Stimulated activated CD8-positive, alpha-beta memory T cell treated with anti-CD3 and anti-CD28 coated beads, Interleukin-7, amount 100 ng/mL, for 1 hour (primary cell): ENCODE measurements at places on chromosomes 4 and X.

GRCh38 chrX:140477987-140478386 lies 26.9 kb downstream of the SOX3 start:
- no peak for DNase-seq

DNA sequence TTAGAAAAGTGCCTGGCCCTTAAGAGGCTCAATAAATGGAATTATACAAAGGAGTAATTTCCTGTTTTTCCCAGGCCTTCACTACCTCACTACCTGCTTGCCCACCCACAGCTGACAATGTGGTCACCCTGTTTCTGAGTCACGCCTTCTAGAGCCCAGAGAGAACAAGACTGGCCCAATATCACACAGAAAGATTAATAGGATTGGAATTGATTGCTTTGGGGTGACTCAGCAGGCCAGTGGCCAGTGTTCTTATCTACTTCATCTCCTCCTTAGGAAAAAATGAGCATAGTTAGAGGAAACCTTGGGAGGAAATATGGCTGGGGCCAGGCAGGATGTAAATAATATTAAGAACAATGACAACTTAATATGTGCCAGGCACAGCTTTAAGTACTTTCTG lies 4.5 kb upstream of the FGF16 start:
- no peak for DNase-seq

- no peak for DNase-seq
Measured at GRCh38 chrX:68665502-68665901, 18.0 kb downstream of the STARD8 start.

GRCh38 chrX:47623540-47624027 lies 3.9 kb upstream of the SYN1 start:
- DNase-seq: no peak

GRCh38 chr4:39548425-39549067 lies 21.3 kb upstream of the UGDH start:
- no peak for DNase-seq

- DNase-seq: no peak
Measured at GRCh38 chr4:59637596-59637995, 1562.5 kb upstream of the ADGRL3 start.

DNA sequence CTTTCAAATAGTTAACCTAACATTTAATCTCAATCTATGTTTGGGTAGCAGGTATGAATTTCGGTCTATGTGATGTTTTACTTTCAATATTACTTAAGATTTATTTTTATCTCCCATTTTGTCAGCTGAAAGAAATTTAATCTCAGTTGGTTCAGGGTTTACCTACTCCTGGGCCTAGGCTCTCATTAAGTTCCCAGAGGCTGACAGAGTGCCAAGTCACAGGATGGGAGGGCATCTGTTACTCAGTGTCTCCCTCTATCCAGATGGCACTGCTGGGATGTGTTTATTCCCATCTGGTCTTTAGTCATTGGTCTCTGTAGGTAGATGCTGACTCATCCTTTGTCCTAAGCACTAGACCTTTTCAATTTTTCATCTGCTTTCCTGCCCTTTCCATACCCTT lies 129.4 kb upstream of the ARSJ start:
- DNase-seq: no peak

GRCh38 chr4:94475050-94475449 lies 23.3 kb downstream of the PDLIM5 start:
- DNase-seq: no peak

DNA sequence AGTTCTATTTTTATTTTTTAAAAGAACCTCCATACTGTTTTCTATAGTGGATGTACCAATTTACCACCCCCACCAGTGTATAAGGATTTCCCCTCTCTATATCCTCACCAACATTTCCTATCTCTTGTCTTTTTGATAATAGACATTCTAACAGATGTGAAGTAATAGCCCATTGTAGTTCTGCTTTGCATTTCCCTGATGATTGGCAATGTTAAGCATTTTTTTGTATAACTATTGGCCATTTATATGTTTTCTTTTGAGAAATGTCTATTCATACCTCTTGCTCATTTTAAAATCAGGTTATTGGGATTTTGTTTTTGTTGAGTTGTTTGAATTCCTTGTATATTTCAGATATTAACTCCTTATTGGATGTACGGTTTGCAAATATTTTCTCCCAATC lies 251.1 kb upstream of the HTR2C start:
- DNase-seq: no peak
